ENCODE measurements at places on chromosomes 4 and X.

DNA sequence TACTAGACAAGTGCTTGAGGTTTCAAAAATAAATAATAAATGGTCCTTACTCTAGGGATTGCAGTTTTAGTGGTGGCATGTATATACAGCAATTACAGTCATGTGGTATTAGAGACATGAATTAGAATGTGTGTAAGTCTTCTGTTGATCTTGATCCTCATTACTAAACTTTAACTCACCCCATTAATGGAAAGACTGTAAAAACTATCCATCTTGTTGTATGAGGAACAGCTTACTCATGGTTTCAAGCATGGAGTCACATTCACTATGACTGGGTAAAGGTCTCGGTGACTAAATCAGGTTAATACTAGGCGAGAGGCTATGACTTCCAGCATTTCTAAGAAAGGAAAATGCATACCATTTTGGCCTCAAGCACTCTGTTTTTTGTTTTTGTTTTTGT lies 107.0 kb upstream of the HPGD start:
- no peak for DNase-seq

DNA sequence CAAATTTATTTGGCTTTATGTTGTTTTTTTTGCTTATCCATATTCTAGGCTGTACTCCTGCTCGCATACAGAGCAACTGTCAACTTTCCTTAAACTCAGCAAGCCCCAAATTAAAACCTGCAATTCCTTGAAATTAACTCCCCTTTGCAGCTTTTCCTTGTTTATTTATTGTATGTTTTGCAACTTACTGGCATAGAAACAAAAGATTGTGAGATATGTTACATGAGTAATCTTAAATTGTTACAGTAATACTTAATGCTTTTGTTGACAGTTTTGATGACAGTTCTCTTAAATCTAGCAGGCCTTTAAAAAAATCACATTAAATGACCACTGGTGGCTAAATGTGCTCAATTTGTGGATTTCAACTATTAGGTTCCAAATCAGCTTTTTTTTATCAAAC lies 4.5 kb downstream of the DDX3X start:
- no peak for DNase-seq

GRCh38 chr4:76564123-76564915 lies 129.3 kb downstream of the SHROOM3 start:
- DNase-seq = no peak

GRCh38 chrX:14843666-14844065 lies 29.2 kb downstream of the FANCB start:
- DNase-seq = no peak

DNA sequence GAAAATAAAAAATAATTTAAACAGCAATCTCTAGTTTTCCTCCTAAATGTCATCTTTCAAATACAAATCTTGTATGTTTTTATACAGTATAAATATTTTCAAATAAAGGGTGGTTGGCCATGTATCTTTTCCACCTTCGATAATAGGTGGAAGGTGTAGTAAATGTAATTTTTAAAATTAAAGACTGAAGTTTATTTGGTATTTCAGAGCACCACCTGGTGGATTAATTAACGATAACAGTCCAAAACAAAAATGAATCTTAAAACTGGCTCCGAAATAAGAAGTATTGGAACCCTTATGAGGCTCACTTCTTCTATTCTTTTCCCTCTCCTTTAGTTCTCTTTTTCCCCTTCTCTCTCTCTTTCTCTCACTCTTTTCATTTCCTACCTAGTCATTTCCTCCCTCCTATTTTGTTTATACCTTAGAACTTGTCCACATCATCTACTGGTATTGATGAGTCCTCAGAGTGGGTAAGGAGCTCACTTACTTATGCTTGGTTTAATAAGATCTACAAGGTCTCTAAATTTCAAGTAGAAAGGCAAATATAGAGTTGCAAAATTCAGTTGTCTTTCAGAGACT lies 82.9 kb upstream of the EXOC1L start:
- DNase-seq = no peak
